Bone marrow (tissue), 2 donors: ENCODE measurements at places on chromosomes 12 and 14.

GRCh38 chr12:17680220-17680619, 409.8 kb downstream of the RERGL start:
- DNase-seq = no peak

GRCh38 chr12:121167951-121168350, 35.3 kb downstream of the P2RX7 start:
- DNase-seq = no peak

- no peak for DNase-seq
Measured at GRCh38 chr14:77026166-77026929, 2.2 kb downstream of the IRF2BPL start.

DNA sequence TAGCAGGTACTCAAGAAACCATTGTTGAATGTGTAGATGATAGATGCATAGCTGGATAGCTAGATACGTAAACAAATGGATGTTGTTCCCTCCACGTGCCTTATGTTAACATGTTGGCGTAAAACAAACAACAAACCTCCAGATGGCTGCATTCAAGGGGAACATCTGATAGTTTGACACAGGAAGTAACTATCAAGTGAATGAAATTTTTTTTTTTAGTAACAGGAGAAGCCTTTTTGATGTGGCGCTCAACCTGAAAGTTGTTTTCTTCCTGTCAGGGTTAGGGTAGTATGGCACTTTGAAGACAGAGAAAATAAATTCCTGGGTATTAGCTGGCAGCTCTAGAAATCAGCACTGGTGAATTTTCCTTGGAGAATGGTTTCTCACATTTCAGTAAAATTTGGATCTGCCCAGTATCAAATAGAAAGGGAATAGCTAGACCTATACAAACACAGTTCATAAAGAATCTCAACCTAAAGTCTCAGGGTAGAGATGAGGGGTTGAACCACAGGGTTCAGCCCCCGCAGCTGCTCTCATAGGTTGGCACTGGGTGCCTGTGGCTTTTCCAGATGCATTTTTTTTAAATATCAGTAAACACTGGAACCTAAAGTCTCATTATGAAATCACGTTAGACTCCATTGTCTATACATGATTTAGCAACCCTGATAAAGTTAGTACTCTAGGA, 18.8 kb upstream of the RAP1B start:
- DNase-seq = no peak

DNA sequence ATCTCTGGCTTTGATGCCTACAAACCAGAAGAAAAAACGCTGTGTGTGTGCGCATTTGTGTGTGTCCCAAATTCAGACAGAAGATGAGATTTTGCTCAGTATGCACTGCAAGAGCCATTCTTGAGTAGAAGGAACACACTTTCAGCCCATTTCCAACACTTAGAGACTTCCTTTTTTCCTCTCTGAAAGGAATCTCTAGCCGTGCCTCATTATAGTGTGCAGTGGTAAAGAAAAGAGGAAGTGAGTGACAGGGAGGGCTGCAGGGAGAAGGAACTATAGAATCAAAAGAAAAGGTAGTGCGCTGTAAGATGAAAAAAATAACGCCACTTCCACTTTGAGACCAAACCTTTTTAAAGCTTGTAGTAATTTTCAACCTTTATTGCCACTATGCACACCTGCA, 1400.9 kb upstream of the FLRT2 start:
- no peak for DNase-seq

- DNase-seq = no peak
Measured at GRCh38 chr12:50894241-50894640, 51.5 kb downstream of the TMPRSS12 start.

- DNase-seq = peak; percentile 83
Measured at GRCh38 chr12:76037130-76038103, 5.8 kb upstream of the PHLDA1 start.

- no peak for DNase-seq
Measured at GRCh38 chr12:131098178-131098981, 144.7 kb downstream of the ADGRD1 start.

- no peak for DNase-seq
Measured at GRCh38 chr12:76863837-76864236, 15.0 kb downstream of the CSRP2 start.

DNA sequence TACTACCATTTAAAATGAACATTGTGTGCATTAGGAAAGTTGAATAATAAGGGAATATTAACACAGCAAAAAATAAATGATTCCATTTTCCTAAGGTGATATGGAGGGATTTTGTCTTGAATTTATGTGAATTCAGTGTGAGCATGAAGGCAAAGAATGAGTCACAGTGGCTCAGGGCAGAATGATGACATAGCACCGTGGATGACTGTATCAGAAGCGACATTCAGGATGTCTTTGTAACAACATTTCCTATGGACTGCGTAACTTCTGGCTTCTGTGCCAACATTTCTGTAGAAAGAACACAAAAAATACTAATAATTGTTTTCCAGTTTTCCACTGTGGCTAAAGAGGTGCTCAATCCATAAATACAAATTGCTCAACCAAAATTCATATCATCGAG, 54.6 kb downstream of the TTC8 start:
- DNase-seq = no peak

DNA sequence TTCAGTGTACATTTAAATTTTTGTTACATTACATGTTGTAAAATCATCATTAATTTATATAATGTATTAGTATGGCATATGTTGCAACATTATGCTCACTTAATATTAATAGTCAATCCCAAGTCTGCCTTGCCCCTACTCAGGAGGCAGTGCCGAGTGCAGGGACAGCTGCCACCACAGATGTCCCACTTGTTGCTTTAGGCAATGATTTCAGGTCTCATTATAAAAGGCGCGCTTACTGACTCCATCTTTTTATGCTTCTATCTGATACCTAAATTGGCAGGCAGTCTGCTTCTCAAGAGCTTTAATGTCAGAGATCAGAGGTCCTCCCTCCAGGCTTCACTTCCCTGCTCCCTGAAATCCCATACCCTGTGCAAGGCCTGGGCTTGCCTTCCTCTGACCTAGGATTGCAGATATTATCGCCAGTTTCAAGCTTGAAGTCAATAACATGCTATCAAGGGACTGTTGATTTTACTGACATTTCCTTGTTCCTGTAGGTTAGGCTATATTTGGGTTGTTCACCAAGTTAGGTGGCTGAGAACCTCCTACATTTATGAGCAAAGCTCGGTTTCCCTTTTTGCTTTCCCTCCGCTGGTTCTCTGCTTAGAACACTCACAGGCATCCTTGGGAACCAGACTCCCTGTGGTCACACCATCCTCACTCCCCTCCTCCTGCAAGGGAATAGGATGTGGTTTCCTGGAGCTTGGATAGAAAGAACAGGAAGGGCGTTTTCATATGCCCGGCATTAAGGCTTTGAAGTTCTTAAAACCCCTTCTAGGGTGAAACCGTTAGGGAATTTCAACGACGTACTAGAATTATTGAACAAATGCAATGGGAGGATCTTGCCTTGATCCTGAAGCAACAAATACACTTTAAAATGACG, 208.4 kb upstream of the FKBP4 start:
- no peak for DNase-seq

DNA sequence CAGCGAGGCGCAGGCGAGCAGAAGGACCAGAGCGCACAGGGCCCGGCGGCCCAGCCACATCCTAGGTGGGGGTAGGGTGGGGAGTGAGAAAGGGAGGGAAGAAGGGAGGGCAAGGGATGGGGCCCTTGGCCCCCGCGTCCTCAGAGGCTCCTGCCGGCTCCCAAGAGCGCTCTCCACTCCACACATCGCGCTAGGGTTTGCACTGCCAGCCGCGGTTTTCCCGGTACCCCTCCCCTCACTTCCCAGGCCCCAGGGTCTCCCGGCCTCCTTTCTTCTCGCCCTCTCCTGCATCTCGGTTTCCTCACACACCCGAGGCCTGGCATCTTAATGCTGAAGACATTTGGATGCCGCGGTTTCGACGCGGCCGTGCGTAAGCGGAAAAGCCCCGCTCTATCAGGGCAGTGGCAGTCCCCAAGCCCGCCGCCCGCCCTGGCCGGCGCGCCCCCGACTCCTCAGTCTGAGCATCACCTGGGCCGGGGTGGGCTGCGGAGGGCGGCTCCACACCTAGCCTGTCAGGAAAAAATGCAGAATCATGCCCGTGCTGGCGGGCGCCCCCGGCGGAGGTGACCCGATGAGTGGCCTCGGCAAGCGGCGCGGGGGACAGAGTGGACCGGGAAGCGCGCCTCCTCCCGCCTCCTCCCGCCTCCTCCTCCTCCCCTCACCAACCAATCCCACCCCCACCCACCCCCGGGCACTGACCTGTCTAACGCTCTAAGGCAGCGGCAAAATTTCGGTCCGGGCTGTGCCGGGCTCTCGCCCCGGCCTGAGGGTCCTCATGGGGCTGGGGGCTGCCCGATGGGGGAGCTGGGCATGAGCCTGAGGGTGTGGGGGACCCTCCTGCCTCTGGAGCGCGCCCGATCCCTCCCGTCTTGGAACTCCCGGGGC, 686 bp downstream of the B4GALNT1 start:
- DNase-seq = no peak

DNA sequence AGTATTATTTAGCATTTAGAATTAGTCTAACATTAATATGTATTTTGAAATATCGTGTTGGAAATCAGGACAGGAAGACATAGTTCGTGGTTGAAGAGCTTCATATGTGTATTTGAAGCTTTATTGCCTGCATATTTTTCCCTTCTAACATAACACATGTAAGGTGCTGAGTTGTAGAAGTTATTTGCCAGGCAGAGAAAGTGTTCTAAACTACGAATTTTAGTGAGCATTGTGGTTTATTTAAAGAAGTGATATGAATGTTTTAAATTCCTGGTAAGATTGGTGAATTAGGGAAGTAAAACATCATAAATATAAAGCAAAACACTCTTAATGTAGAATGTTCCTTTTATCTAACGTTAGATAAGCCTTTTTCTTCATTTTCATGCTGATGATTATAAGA, 2.5 kb downstream of the RASSF3 start:
- DNase-seq = no peak

DNA sequence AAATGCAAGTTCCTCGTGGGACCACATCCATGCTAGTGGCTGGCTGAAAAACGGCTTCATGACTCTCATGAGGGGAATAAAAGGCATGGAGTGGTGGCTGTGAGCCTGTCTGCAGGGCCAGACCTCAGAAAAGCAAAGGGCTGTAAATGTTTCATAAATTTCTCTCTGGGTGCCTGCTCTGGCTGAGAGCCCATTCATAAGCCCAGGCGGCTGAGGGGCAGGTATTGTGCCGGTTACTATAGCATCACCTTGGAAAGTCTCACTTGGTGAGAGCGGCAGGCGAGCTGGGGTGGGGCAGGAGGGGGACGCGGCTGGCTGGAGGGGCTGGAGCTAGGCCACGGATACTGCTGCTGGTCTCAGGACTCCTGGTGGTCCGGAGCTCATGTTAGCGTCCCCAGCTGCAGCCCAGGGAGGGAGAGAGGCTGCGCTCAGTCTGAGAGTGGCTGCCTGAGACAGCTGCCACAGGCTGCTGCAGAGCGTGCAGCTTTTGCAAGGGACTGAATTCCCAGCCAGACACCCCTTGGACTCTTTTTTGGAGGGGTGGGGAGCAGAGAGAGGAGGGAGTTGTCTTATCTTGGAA, at the start of gene SLC17A8:
TSS of gene SLC17A8 (plus strand) at position 431 of the 580 bp plus-strand sequence. CDS start 318 bp downstream, outside the sequence.
- no peak for DNase-seq

GRCh38 chr12:53613821-53614220, 12.4 kb downstream of the ATF7 start:
- no peak for DNase-seq

- DNase-seq = no peak
Measured at GRCh38 chr12:62865937-62866336, 69.0 kb downstream of the PPM1H start.

DNA sequence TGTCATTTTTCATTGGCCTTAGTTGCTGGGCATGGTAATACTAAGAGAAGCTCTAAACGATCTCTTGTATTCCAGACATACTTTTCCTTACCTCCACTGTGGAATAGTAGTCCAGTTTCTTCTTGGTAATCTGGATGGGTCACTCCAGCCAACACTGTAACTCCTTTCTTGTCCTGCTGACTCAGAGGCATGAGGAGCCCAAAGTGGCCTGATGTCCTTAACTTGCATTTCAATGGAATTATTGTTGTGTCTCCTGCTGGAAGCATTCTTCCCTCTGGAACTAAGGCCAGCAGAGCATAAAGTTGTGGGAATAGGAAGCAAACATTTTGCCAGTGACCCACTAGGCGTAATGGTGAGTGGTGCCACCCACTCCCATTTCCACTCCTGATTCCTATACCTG, 33.1 kb downstream of the DAAM1 start:
- DNase-seq = no peak

GRCh38 chr14:89418976-89419375, 1.9 kb upstream of the FOXN3 start:
- DNase-seq = no peak

GRCh38 chr14:55814064-55814463, 234.1 kb downstream of the KTN1 start:
- no peak for DNase-seq

DNA sequence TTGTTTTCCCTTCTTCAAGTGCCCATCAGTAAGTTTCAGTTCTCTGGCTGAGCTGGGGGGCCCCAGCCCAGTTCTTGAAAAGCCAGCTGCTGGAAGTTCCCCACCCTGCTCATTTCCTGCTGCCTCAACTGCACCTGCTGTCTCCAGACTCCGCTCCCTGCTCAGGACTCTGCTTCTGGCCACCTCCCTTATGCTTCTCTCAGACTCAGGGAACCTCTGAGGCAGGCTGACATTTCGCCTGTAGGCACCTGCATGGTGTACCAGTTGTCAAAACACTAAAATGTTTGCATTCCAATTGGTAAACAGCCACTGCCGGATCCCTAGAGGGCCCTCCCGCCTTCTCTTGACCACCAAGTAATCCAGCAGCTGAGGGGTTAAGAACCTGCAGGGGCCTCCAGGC, 136.5 kb upstream of the VRK1 start:
- no peak for DNase-seq

GRCh38 chr12:6552140-6552551, 3.7 kb downstream of the IFFO1 start:
- no peak for DNase-seq

- DNase-seq = no peak
Measured at GRCh38 chr14:58565832-58566231, 71.9 kb upstream of the DACT1 start.

- no peak for DNase-seq
Measured at GRCh38 chr12:109276160-109276559, 32.9 kb downstream of the FOXN4 start.

GRCh38 chr12:3321881-3322280, 169.1 kb upstream of the PRMT8 start:
- no peak for DNase-seq

DNA sequence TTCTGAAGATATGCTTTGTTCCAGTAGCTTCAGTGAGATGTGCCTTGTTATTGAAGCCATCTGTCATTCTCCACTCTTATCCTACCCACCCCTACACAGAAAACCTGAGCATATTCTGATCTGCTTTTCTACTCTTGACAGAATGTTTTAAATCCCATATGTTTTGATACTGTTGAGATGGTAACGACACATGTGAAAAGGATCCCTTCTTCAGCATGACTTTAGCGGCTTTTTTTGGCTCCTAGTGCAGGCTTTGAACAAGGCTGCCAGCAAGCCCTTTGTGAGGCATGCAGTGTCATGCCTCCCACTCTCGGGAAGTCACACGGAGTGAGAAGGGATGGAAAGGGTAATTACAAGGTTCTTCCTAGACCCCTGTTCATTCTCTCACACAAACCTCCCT, 228.8 kb upstream of the RGS6 start:
- DNase-seq = no peak

- no peak for DNase-seq
Measured at GRCh38 chr12:56143217-56143616, 9.2 kb upstream of the MYL6B start.
